ENCODE measurements at places on chromosomes 2 and 18.

DNA sequence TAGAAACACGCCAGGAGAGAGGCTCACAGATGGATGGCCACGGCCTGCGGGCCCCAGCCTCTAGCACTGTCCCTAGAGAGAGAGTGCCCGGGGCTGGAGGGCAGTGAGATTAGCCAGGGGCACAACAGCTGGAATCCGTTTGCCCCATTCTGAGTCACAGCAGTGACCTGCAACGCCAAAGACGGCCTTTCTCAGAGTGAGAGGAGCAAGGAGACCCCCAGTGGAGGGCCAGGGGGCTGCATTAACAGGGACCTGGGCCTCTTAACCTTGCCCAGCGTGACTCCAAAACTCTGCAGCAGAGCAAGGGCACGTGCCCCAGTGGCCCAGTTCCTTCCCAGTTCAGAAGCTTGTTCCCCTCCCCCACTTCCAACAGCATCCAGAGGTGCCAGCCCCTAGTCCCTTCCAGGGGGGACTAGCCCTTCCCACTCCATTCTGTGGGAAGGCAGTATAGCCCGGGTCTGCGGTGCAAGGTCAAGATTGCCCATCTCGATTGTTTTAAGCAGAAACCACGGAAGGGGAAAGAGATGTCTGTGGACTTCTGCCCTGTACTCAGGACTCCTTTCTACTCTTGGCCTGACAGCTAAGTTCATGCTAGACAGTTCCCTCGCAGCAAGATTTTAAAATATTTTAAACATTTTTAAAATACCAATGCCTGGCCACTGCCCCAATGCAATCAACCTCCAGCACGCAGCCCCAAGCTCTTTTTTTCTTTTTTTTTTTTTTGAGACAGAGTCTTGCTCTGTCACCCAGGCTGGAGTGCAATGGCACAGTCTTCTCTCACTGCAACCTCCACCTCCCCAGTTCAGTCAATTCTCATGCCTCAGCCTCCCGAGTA lies 50.9 kb upstream of the BIN1 start:
- DNase-seq, result no peak

GRCh38 chr18:78080081-78080480 lies 830.4 kb downstream of the GALR1 start:
- no peak for DNase-seq

GRCh38 chr2:44479127-44479887 lies 117.6 kb downstream of the CAMKMT start:
- DNase-seq, result peak; percentile 6

- no peak for DNase-seq
Measured at GRCh38 chr2:58039170-58039611, 7.4 kb upstream of the VRK2 start.

DNA sequence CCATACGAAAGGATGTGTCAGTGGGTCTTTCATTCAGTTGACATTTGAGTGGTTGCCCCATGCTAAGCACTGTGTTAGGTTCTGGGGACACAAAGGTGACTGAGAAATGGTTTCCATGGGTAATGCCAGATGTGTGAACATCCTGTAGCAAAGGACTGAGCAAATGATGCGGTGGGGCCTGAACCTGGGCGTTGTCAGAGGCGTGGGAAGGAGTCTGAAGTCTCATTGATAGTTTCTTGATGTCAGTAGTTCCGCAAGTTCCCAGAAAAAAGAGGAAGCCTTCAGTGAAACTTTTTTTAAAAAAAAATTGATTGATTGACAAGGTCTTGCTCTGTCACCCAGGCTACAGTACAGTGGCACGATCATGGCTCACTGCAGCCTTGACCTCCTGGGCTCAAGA lies 56.9 kb downstream of the LIMS1 start:
- no peak for DNase-seq

- no peak for DNase-seq
Measured at GRCh38 chr2:127525691-127526131, 578 bp downstream of the IWS1 start.

DNA sequence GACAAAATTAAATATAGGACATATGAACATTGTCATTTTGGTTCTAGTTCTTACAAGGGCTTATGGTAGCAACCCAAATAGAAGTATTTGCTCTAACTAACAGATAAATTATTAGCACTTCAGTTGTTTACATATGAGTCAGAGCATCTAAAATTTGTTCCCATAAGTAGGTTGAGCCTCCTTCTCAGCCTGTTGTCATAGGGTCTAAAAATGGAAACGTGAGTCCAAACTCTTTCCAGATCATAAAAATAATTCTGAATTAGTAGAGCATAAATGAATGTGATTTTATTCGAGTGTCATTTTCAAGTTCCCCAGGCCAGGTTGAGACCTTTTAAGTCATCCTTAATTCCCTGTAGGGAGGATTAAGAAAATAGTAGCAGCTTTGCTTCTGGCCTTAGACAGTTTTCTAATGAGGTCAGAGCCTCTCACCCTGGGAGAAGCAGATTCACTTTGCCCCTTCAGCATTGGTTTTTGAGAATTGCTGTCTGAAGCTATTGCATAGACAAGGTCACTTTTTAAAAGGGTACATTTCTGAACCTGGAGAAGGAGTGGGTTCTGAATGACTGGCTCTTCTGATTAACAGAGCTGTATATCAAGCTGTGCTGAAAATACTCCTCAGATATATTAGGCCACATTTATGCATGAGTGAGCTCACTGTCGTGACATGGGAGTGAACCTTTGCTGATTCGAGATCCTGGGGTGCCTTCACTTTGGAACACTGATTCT lies 164.3 kb downstream of the NEDD4L start:
- no peak for DNase-seq

DNA sequence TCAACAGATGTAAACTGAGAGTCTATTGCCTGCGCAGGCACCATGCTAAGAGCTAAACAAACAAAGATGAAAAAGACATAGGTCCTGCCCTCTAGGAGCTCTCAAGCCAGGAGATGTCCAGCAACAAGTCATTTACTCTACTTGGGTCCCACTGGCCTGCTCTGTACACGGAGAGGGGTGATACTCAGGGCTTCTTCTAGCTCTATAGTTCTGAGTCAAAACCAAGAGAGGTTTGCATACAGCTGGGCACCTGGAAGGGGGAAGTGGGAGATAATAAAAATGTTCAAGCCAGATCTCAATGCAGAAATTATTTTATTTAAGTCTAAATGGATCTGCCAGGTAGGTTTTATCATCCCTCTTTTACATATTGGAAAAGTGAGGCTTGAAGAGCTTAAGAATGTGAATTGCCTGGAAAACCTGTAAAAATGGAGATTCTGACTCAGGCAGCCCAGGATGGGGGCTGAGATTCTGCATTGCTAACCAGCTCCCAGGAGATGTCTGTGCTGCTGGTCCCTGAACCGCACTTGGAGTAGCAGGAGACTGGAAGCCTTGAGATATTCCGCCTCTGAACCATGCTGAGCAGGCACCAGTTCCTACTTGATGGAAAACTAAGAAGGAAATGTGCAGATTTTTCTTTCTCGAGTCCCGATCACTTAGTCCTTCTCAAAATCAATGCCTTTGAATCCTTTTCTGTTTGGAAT lies 201.1 kb downstream of the PRKCE start:
- DNase-seq, result no peak

GRCh38 chr2:235044501-235045271 lies 92.9 kb downstream of the SH3BP4 start:
- no peak for DNase-seq

- DNase-seq, result no peak
Measured at GRCh38 chr18:36786686-36787085, 42.1 kb downstream of the TPGS2 start.

DNA sequence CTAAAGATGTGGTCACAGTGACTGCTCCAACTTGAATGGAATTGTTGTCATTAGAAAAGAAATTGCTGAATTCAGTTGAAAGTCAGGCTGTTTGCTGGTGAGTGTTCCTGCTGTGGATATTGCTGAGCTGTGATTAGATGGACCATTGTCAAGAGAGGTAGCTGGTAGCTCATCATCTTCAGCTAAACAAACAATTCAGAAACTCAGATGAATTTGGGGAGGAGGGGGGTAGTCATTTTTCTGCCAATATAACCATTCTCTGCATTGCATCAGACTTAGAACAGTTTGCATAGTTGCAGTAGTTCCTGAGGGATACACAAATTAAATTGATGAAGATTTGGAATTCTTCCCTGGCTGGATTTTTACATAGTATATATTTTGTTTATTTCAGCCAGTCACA lies 108.3 kb downstream of the MTCL1 start:
- DNase-seq, result no peak

DNA sequence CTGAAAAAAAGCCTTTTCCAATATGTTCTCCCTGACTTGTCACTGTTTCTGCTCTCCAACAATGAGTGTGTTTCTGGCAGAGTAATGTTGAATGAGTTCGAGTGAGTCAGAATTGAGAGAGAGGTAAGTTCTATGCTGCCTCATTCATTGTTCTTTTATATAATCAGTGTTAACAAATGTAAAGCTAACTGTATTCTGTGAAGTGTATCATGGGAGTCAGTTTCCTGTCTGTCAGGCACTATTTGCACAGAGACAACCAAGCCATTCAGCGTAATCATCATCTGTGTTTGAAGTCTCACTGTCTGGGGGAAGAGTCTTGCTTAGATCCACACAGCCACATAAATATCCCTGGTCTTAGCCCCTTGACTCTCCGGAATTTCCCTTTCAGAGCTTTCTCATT lies 22.0 kb upstream of the UPP2 start:
- no peak for DNase-seq

- DNase-seq, result no peak
Measured at GRCh38 chr2:200130762-200131166, 175.4 kb downstream of the MAIP1 start.

DNA sequence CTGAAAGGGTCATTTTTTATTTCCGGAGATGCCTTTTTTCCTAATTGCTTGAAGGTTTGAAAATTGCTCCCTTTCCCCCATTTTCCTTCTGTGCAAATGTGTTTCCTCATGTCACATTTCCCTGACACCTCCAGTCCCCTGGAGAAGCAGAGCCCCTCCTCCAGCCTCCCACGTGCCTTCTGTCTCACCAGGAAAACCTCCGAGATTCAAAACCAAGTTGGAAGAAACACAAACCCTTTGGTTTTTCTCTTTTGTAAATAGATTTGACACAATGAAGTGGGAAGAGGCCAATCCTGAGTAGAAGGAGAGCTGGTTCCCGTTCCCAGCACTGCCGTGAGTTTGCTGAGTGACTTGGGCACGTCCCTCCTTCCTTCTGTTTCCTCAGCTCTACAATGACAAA lies 125.4 kb upstream of the MYCN start:
- DNase-seq, result peak; percentile 20

- no peak for DNase-seq
Measured at GRCh38 chr2:196459539-196459938, 180.0 kb upstream of the CCDC150 start.

GRCh38 chr2:216615298-216616082 lies 17.7 kb upstream of the IGFBP2 start:
- DNase-seq, result no peak

DNA sequence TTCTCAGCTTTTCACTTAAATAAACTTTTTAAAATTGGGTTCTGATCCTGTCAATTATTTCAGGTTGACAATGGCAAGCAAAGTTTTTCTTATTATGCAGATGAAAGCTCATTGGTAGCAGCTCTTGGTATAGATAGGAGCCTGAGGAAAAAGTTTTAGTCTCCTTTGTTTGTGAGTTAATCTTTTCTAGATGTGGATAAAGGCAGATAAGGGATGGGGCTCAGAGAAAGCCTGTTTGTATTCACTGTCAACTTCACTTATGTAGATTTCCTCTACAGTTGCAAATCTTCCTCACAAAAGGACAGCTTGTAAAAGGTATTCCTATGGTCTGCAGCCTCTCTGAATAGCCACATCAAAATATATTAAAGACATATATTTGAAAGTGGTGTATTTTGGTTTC lies 224.5 kb upstream of the SPOPL start:
- no peak for DNase-seq

DNA sequence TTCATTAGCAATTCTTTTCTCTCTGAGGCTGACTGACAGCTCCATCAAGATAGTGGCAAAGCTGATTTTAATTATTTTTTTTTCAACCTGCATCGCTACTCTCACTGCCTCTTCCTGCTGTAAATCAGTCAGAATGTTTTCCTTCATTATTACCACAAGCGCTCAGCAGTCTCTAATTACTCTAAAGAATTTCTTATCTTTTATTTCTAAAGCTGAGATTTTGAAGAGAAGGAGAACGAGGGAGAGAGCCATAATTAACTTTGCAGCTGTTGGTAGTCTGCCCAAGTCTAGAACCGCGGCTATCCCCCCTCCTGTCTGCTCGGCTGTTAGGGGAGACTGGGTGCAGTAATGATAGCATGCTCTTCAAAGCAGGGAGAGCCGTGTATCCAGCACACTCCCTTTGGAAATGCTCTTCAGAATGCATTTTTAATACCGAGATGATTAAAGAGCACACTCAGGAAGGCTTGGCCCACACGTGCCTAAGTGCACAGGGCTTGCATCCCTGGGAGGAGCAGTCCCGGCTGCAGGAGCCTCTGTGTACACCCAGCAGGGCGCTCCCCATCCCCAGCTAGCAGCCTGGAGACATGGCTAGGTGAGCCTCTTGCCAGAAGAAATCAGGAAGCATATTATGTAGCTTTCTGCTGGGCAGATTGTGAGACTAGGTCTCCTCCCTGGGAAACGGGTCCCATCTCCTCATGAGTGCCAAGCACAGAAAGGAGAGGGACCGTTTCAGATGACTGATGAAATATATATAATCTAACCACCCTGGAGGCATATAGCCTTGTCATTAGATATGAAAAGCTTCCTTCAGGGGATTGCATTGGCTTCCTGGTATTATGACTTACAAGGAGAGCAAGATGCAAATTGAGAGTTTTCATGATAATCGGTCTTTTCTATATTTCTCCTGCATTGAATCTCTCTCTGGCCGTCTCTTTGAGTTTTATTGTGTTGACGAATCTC lies 555.2 kb downstream of the CMPK2 start:
- no peak for DNase-seq

DNA sequence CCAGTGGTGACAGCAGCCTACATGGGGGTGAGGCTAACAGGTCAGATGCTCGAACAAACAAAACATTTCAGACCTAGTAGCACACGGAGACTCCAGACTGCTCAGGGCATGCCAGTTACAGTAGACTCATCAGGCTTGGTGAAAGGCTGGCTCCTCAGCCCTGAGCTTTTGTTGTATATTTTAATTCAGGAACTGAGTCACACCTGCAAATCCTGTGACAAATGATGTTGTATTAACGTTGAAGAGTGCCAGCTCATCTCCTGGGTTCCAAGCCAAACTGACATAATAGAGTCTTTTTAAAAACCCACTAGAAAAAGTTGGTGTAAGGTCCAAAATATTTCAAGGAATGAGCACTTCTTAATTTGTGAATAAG lies 65.3 kb downstream of the C1D start:
- DNase-seq, result no peak

DNA sequence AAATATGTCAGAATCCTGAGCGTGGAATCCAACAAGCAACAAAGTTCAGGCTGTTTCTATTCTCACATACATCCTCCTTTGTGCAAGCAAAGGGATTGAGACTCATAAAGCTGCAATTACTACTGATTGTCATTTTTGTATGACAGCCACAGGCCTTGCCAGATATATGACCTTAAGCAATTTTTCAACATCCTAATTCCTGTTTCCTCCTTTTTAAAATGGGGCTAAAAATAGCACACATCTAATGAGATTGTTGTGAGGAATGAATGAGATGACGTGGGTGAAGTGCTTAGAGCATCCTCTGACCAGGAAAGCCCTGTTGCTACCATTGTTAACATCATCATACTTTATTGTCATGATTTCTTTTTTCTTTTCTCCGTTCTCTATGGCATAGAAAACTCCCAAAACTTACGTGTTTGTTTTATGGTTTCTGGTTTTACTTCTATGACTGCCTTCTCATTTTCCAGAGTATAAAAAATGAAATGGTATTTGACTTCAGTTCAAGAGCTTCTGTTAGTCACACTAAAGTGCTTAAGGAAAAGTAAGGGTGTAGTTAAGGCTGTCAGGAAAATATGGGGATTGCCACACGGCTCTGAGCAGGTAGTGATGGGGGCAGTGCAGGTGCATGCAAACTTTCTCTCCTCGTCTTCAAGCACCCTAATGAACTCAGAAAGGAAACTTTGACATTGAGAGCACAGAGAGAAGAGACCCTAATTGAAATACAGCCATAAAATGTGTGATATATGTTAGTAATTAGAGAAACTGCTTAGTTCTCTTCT lies 590.6 kb upstream of the NETO1 start:
- DNase-seq, result no peak

Data from anterior cingulate cortex (tissue), 58 donors.